ENCODE measurements at places on chromosomes 7 and 10.

GRCh38 chr10:34567659-34568253, 247.3 kb downstream of the PARD3 start:
- DNase-seq, result no peak

- DNase-seq, result no peak
Observed at GRCh38 chr10:94358480-94358879, 4.3 kb downstream of the NOC3L start.

DNA sequence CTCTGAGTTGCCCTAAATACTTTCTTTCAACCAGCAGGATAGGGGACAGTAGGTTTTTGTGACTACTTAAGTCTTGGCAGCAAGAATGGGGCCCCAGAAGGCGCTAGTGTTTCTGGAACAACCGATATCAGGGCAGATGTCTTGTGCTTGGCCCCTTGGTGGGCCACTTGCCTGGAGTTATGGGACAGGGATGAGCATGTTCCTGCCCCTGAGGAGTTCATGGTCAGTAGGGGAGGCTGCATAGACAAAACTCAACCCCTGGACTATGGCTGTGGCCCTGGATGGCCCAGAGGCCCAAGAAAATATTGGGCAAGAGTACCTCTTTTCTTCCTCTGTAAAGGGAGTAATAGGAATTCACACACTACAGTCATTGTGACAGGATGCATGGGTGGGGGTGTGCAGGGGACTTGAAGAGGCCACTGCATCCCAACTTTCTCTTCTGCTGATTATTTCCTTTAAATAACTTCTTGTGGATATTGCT, 57.7 kb upstream of the IGFBP3 start:
- DNase-seq, result no peak

DNA sequence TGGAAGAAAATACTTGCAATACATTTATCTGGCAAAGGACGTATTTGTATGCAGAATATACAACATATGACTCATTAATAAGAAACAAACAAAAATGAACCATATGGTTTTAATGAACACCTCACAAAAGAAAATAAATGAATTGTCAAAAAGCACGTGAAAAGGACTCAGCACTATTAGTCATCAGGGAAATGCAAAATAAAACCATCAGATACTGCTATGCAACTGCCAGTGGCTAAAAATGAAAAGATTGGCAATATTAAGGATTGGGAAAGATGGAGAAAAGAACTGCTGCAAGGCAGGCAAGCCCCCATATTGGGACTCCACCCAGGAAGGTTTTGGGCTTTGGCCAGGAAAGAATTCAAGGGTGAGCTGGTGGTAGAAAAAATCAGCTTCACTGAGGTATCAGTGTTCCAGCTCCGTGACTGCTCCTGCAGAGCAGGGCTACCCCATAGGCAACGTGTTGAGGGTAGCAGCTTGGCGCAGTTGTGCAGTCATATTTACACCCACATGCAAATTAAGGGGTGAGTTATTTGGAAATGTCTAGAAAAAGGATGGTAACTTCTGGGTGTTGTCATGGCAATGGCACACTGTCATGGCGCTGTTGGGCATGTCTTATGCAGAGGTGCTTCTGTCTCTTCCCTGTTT, 72.7 kb downstream of the CUBN start:
- DNase-seq, result no peak

- DNase-seq, result no peak
Observed at GRCh38 chr7:51545131-51545530, 228.5 kb upstream of the COBL start.

DNA sequence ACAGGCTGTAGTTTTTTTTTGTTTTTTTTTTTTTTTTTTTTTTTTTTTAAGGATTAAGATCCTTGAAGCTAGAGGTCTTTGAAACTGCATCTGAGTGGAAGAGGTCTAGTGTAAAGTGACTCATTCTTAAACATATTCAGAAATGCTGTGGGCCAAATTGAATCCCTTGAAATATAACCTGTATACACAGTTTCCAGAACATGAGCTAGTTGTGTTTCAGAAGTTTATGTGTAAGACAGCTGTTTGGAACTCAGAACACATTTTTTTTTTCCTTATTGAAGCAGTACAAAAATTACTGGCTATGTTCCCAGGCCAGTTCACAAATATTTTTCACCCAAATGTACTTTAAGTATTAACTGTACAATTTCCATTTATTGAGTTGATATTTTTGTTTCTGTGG, 67.9 kb downstream of the PPP1R9A start:
- no peak for DNase-seq

- DNase-seq, result no peak
Observed at GRCh38 chr10:74063256-74063655, 65.3 kb downstream of the VCL start.

DNA sequence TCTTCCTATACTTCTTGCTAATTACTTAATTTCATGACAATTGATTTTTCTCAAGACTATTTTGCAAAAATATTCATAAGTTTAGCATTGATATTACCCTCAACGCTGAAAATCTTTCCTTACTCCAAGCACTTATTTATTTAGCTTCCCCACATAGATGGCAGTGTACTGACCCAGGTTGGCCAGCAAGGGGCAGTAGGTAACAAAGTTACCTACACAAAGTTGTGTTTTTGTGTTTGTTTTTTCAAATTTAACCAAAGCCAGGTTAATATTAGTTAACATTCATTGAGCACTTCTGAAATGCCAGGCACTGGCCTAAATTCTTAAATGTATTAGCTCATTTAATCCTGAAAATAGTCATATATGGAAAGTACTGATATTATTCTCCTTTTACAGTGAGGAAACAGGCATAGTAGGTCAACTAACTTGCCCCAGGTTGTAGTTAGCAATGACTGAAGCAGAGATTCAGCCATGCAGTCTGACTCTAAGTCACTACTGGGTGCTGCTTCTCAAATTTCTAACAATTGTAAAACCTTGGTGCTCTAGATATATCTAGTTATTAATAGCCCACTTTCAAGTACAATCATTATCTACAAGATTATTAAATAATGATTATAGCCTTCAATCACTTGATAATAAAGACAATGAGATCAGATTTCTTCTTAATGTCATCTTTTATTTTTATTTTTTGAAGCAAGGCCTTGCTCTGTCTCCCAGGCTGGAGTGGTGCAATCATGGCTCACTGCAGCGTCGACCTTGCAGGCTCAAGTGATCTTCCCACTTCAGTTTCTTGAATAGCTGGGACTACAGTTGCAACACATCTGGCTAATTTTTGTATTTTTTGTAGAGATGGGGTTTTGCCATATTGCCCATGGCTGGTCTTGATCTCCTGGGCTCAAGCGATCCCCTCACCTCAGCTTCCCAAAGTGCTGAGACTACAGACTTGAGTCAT, 5.8 kb upstream of the GGCT start:
- peak; percentile 29 for DNase-seq

DNA sequence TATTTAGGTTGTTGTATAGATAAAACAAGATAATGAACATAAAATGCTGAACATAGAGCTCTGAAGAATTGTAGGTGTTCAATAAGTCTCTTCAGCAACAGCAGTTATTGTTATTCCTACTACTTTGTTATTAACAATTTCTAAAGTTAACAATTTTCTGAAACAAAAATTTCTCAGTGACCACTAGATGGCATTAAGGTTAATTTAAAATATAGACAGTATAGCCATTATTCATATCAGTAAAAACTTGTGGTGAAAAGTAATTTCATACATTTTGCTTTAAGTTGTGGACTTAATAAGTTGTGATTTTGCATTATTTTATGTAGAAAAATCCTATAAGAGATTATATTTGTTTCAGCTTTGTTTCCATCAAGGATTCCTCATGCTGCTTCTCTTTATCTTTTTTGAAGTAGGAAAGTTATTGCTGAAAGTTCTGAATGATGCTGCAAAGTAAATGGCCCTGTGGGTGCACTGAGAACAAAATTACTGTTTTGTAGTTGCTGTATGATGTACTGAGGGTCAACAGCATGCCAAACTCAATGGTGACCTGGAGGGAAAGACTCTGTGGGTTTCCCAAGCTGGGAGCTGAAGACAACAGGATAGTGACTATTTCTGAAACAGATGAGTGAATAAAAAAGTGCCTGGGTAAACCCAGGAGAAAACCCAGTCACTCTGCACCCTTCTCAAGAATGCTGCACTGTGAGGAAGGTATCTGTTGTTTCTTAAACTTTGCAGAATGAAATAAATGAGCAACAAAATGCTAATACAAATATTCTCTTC, 253.6 kb downstream of the KIF20B start:
- no peak for DNase-seq

GRCh38 chr7:23136216-23136615, 30.6 kb downstream of the KLHL7 start:
- DNase-seq, result no peak

GRCh38 chr7:136045181-136045580, 68.0 kb upstream of the MTPN start:
- DNase-seq, result no peak

- DNase-seq, result peak; percentile 68
Observed at GRCh38 chr7:27210441-27211083, 10.7 kb upstream of the HOXA13 start.

DNA sequence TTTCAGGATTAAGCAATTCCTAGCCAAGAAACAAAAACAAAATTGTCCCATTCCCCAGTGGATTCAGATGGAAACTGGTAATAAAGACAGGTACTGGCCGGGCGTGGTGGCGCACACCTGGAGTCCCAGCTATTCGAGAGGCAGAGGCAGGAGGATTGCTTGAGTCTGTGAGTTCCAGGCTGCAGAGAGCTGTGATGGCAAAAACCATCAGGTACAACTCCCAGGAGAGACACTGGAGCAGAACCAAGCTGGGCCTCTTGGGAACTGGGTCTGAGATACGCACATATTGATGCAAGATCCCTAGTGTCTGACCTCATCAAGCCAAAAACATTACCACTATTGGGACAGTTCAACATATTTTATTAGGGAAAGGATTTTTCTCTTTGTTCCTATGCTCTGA, 84.0 kb upstream of the ANLN start:
- DNase-seq, result no peak

- DNase-seq, result peak; percentile 5
Observed at GRCh38 chr10:25766687-25767221, 167.3 kb upstream of the MYO3A start.

DNA sequence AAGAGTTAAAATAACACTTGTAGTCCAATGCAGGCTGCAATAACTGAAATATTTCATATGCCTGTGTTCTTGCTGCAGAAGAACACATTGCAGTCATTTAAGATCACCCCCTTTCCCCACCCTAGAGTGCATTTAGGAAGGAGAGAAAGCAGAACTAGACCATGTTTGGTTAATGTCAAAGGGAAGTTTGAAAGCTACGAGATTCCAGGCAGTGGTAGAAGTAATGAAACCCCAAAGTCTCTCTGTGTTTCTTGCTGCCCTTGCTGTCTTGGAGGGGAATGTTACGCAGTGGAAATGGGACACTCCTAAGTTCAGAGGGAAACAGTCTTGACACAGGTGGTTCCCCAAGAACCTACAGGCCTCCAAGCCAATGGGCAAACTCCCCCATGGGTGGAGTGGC, 242.9 kb downstream of the PTEN start:
- no peak for DNase-seq

DNA sequence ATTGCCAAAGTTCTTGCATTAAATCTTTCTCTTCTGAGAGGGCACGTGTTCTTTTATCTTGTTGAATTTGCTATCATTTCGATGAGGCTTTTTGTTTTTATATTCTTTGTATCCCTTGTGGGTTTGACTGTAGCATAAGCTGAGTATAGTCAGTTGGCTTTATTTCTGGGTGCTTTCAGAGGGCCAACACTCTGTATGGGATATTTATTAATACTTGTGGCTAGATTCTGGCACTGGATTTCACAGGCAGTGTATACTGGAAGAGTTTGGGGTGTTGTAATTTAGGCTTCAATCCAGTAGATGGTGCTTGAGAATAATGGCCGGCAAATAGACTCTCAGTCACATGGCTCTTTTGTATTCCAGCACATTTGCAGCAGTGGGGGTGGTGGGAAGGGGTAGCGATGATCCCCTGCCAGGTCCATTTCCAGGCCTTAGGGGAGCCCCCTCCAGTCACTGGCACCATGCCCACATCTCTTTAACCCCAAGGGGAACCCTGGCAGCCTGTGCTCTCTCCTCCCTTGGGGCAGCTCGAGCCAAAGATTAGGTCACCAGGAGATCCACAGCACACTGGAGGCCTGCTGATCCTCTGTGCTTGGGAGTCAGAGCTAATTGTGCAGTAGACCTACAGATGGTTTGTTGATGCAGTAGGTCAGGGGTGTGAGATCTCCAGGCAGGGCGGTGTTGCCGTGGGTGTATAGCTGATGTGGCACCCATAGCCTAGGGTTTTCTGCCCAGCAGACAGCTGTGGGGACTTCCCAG, 81.8 kb downstream of the PTPN20 start:
- no peak for DNase-seq

GRCh38 chr10:103276251-103276895, 565 bp upstream of the INA start:
- no peak for DNase-seq

GRCh38 chr7:38178695-38179344, 775 bp downstream of the STARD3NL start:
- no peak for DNase-seq

GRCh38 chr10:88070080-88070880, 206.9 kb downstream of the PTEN start:
- DNase-seq, result no peak

- peak; percentile 19 for DNase-seq
Observed at GRCh38 chr7:148242294-148242821, 348.2 kb upstream of the C7orf33 start.

GRCh38 chr10:47340608-47341170, 7.5 kb upstream of the RBP3 start:
- peak; percentile 82 for DNase-seq

- DNase-seq, result peak; percentile 44
Observed at GRCh38 chr10:6145166-6145987, 56.5 kb downstream of the RBM17 start.

DNA sequence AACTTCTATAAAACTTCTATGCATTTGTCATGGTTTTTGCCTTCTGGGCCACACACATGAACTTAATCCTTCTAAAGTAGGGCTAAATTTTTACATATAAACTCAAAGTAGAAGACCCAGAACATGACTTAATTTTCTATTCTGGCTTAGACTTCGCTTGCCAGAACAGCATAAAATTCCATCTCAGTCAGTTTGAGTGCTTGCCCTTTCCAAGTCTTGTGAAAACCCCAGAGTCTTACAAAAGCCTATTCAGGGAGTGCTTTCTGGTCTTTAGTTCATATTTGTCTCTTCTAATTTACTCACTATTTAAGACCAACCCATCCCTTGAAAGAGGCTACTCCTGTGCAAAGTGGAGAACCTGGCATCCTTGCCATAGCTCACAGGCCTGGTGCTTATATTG, 201.6 kb upstream of the MEOX2 start:
- DNase-seq, result no peak

DNA sequence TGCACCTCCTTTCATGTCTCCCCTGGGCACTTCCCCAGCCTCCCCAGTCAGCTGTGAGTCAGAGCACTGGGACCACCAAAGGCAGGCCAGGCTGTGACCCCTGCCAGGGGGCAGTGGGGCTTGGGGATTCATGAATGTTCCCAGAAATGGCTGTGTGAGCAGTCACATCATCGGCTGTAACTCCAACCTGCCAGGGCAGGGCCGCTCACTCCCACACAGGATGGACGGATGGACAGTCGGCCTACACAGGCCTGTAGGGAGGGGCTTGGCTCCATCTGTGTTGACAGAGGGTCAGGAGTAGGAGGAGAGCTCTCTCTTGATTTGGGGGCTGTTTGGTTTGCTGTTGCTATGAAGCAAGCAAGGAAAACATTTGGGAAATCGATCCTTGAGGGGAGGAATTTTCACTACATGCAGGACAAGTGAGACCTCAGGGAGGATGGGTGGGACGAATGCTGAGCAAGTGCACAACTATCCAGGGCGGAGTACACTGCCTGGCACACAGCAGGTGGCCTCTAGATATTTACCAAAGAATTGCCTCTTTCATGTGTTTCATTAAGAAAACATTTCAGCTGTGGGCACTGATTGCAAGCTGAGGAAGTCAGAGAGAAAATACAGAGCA, 2.9 kb upstream of the IGFBP1 start:
- DNase-seq, result no peak

GRCh38 chr7:110944448-110944847, 146.5 kb upstream of the LRRN3 start:
- no peak for DNase-seq
